ENCODE measurements at places on chromosomes 16 and 17.
A peak's percentile ranks its signal among the peaks of the same experiment; 100 is the strongest.

DNA sequence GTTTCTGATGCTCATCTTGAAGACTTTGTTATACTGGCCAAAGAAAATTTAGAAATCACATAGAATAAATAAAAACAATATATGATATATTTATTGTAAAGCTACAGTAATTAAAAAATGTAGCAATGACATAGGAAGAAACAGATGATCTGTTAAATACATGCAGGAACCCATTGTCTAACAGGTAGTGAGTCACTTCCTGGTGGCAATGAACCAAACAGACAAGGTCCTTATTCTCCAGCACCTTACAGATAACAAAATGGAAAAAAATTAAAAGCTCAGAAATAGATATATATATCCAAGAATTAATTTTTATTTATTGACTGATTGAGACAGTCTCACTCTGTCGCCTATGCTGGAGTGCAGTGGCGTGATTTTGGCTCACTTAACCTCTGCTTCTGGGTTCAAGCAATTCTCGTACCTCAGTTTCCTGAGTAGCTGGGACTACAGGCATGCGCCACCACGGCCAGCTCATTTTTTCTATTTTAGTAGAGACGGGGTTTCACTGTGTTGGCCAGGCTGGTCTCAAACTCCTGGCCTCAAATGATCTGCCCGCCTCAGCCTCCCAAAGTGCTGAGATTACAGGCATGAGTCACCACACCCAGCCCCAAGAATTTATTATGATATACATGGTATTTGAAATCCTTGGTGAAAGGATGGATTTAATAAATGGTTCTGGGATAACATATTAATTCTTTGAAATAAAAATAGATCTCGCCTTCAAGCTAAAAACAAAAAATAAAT is 7.5 kb downstream of the NETO2 start:
- no peak for DNase-seq

DNA sequence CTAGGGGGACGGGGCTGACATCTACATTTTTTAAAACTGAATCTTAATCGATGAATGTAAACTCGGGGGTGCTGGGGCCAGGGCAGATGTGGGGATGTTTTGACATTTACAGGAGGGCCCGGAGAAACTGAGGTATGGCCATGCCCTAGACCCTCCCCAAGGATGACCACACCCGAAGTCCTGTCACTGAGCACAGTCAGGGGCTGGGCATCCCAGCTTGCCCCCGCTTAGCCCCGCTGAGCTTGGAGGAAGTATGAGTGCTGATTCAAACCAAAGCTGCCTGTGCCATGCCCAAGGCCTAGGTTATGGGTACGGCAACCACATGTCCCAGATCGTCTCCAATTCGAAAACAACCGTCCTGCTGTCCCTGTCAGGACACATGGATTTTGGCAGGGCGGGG is 21.4 kb downstream of the ADAM11 start:
- DNase-seq = peak; percentile 18

GRCh38 chr16:50957056-50957455 is 194.0 kb downstream of the SALL1 start:
- no peak for DNase-seq

DNA sequence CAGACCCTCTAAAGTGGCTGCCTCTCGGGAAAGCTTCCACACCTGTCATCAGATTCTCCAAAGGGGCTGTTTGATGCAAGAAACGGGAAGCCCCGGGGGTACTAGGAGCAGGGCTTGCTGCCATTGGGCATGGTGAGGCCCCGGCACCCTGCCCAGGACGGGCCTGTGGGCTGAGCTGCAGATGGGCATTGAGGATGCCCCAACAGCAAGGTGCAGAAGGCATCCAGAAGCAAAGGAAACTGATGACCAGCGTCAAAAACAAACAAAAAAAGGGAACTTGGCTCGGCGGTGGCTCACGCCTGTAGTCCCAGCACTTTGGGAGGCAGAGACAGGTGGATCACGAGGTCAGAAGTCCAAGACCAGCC is 1.5 kb upstream of the LIMD2 start:
- no peak for DNase-seq

DNA sequence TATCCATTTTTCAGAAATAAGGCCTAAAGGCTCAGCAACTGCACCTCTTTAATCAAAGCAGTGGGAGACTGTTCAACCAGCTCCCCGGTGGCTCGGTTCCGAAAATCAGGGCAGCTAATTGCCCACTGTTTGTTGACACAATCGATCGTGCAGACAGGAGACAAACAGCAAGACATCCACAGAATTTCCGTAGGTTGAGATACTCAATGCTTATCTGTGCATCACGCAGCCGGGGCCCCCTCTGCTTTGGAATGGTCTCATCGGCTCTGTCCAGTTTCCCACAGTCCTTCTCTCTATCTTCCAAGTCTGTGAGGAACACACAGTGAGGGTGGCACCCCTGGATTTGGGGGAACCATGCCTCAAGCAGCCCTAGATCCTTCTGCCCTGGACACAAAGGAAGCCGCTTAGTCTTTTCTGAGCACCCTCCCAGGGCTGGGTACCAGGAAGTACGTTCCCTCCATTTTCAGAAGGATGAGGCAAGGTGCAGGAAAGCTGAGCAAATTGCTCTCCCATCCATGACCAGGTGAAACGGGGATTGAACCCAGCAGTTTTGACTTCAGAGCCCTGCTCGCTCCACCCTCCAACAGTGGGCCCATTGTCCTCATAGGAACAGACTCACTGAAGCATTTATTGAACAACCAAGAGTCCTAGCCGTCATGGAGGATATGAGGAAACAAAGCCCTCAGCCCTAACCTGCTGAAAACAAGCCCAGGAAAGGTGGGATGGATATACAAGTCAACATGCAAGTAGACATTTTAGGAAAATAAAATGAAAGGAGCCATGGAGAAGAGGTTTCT is 70.7 kb downstream of the C16orf95 start:
- DNase-seq = no peak

- no peak for DNase-seq
Observed at GRCh38 chr17:45132320-45132571, at the start of gene PLCD3. Gene PLCD3, minus strand, starts transcription at chr17:45132515. Its CDS starts 105 bp downstream, at chr17:45132410.

DNA sequence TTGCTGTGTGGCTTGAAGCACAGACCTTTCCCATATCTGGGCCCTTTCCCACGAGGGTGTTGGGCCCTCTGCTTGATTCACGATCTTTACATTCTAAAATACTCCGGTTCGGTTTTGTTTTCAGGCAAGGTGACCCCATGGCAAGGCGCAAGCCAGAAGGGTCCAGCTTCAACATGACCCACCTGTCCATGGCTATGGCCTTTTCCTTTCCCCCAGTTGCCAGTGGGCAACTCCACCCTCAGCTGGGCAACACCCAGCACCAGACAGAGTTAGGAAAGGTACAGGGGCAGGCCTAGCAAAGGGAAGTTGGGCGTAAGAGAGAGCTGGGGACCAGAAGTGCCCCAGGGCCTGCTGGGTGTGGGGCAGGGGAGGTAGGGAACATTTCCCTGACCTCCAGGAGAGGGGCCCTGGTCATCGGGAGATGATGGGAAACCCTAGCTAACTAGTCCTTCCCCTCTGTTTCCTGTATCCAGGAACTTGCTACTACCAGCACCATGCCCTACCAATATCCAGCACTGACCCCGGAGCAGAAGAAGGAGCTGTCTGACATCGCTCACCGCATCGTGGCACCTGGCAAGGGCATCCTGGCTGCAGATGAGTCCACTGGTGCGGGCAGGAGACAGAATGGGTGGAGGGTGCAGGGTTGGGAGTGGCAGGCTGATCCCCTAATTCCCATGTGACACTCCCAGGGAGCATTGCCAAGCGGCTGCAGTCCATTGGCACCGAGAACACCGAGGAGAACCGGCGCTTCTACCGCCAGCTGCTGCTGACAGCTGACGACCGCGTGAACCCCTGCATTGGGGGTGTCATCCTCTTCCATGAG is 1.4 kb downstream of the ALDOA start:
- no peak for DNase-seq

DNA sequence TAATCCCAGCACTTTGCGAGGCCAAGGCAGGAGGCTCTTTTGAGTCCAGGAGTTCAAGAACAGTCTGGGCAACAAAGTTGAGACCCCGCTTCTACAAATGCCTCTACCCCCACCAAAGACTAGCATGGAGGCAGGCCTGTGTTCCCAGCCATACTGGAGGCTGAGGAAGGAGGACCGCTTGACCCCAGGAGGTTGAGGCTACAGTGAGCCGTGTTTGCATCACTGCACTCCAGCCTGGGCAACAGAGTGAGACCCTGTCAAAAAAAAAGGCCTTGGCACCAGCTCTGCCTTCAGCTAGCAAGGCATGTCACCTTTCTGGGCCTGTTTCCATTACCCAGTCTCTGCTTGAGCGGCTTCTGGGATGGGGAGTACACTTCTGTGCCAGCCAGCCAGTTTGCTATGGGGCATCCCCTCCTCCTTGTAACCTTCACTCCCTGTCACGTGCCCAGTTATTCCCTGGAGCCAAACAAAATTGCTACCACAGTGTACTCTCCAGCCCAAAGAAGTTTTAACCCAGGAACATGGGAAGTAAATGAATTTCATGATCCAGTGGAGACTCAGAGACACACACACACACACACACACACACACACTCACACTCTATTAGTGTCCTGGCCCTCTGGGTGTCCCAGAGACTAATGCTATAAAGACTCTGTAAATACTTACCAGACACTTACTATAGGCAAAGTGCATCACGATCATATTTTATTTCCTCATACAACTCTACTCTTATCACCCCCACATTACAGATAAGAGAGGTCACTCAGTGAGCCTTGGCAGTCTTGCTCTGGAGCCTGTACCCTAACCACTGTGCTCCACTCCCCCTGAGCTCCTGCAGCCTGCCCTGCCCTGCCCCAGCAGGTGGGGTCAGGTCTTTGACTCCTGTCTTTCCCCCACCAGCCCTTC is 2.5 kb downstream of the CISD3 start:
- DNase-seq = no peak

GRCh38 chr17:43906951-43907424 is 348 bp downstream of the MPP2 start:
- no peak for DNase-seq
